ENCODE measurements at places on chromosomes 5 and 9. TPM values are rescaled to one million over a fixed set of nuclear protein-coding genes. Genes with fewer than 3 reads are reported as not detected.

Gene SOX30
- total RNA-seq, result 0.16 TPM

DNA sequence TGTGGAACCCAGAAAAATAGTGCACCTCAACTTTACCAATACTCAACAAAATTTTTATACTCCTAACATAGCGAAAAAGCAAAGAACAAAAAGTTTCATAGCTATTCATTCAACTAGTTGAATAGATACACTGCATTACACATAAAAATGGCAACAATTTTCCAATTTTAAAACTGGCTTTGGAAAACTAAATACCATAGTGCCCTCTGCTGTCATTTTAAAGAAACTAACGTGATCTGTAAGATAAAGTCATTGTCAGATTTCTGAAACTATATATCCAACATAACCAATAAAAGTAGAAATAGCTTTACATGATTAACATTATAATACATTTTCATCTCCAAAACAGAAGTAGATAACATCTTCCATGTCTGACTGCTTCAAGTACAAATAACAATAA, 31.6 kb downstream of the DTWD2 start:
- DNase-seq, result no peak
- no peak overlapping the region for H3K4me3 ChIP-seq
- no peak overlapping the region for H3K27ac ChIP-seq
- no peaks in the 10 kb centered on the region for H3K4me1 ChIP-seq
- no peaks in the 10 kb centered on the region for H3K36me3 ChIP-seq
- no peaks in the 10 kb centered on the region for H3K27me3 ChIP-seq

GRCh38 chr9:35909687-35910612, 660 bp downstream of the SPAAR start:
- no peaks in the 10 kb centered on the region for H3K36me3 ChIP-seq
- peak overlapping the region; percentile 95 for H3K27ac ChIP-seq
- peaks cover 56% of the 10 kb centered on the region for H3K4me1 ChIP-seq
- DNase-seq, result no peak
- no peaks in the 10 kb centered on the region for H3K27me3 ChIP-seq

DNA sequence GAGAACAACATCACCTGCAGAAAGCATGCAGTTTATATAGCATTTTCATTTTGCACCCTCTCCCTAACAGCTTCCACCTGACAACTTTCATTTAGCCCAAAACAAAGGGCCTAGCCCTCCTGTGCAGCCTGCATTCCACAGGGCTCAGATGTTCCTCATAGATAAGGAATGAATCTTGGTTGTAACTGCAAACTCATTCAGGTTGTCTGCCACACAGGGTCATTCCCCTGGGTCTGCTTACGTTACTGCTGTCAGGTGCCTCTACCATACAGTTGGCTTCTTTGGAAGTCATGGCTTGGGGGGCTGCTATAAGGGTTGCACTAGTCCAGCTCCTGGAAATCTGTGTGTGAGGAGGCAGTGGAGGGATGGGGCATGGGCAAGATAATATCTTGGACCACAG, 2.7 kb upstream of the DCP2 start:
- H3K27ac ChIP-seq, result no peak overlapping the region
- no peak for DNase-seq
- H3K4me1 ChIP-seq, result peaks cover 4% of the 10 kb centered on the region
- no peaks in the 10 kb centered on the region for H3K27me3 ChIP-seq
- H3K4me3 ChIP-seq, result no peak overlapping the region
- no peaks in the 10 kb centered on the region for H3K36me3 ChIP-seq

DNA sequence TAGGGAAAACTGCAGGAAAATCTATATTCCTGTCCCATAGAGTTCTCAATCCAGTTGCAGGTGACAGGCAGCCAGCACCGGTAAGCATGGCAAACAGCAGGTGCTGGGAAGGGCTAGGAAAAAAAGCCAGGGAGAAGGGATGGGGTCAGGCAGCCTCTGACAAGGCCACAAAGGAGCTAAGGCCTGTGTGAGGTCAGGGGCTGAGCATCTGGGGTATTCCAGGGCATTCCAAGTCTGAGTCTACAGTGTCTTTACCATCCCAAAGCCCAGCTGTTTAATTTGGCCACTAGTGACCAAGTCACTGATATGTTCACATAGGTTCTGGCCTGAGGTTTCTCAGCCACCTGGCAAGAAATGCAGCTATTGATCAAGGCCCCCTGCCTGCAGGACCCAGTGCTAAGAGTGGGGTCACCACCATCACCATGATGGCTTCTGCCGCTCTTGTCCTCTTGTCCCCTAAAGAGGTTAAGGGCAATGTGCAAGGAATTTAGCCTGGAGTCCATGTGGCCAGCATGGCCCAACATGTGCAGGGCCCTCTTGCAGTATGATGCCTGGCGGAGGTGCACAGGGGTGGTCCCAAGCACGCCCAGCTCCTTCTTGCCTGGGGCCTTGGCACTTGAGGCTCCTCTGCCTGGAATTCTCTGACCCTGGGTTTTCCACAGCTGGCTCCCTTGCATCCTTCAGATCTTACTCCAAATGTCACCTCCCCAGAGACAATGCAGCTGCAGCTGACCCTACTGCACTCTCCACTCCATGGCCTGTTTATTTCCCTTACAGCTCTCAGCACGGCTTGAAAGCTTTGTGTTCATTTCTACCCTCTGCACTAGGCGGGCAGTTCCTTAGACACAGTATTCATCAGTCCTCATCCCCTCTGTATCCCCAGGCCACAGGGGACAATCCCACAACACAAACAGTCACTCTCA, 213.1 kb downstream of the MSX2 start:
- no peak for DNase-seq
- H3K4me1 ChIP-seq, result no peaks in the 10 kb centered on the region
- H3K27ac ChIP-seq, result no peak overlapping the region
- H3K36me3 ChIP-seq, result no peaks in the 10 kb centered on the region

GRCh38 chr9:41229408-41230401, 40.6 kb upstream of the ZNG1F start:
- H3K4me3 ChIP-seq, result no peak overlapping the region
- DNase-seq, result no peak
- no peaks in the 10 kb centered on the region for H3K4me1 ChIP-seq
- H3K27ac ChIP-seq, result no peak overlapping the region
- H3K36me3 ChIP-seq, result no peaks in the 10 kb centered on the region

All from breast epithelium (tissue), 4 donors.